ENCODE measurements at places on chromosomes 1 and 21.

- DNase-seq = no peak
Observed at GRCh38 chr1:79679916-79680315, 673.4 kb upstream of the ADGRL4 start.

GRCh38 chr21:24514081-24514733 lies 1093.1 kb downstream of the MRPL39 start:
- no peak for DNase-seq

DNA sequence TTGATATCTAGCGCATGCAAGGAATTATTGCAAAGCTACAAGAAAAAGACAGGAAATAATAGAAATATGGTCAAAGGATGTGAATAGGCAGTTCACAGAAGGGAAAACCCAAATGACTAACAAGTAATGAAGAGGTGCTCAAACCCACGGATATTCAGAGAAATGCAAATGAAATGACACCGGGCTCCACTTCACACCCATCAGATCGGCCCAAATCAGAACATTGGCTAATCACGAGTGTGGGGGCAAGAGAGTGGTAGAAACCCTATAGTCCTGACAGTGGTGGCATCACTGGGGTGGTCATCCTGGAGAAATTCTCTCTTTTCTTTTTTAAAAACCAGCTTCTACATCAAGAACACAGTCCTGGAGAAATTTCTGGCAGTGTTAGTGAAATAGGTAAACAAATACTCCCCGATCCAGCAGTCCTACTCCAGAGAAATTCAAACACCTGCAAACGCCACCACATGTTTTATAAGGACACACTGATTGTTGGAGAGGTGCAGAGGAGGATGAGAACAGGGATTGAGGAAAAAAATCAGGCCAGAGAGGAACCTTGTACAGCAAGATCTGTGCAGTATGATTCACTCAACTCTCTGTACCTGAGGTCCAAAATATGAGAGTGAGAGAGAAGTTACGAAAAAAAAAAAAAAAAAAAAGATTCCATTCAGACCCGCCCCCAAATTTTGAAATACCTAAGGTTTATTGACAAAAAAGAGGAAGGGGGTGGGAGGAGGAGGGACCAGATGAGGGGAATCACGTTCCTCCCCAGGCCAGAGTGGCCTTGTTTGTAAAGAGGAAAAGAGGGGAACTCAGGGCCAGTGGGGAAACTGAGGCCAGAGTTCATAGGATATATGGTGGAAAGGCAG lies 9.2 kb upstream of the TNFRSF1B start:
- DNase-seq = no peak

- no peak for DNase-seq
Observed at GRCh38 chr1:236575523-236575922, 28.8 kb downstream of the HEATR1 start.

DNA sequence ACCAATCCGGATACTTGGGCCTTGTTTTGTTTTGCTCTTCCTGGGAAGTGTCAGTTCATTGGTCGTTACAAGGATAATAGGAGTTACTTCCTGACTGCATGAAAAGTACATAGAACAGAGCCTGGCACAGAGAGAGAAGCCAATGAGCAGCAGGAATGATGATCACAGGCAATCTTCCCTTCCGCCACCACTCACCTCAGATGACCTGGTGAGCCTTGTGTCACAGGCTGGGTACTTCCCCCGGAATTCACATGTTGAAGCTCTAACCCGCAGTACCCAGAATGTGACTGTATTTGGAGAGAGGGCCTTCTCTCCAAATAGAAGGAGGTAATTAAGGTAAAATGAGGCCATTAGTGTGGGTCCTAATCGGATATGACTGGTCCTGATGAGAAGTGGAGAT lies 18.8 kb upstream of the GPR137B start:
- no peak for DNase-seq

DNA sequence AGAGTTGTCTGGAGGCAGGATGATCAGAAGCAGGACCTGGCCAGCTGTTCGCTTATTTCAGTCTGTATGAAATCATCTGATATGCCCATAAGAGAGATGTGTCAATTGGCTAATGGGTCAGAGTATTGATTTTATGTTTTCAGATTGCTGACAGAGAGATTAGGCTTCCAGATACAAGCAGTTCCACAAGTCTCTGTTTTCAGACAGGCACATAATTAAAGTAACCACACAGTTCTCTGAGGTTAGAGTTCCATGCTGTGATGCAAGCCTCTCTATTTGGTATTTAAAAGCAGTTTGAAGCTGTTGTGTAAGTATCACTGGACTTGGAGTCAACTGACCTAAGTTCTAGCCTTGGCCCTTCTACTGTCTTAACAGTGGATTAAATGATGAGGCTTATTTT lies 50.1 kb downstream of the ATF6 start:
- DNase-seq = no peak

GRCh38 chr1:35097224-35097623 lies 18.0 kb downstream of the ZMYM1 start:
- DNase-seq = no peak

- DNase-seq = no peak
Observed at GRCh38 chr1:182569939-182570610, 19.0 kb downstream of the RNASEL start.

DNA sequence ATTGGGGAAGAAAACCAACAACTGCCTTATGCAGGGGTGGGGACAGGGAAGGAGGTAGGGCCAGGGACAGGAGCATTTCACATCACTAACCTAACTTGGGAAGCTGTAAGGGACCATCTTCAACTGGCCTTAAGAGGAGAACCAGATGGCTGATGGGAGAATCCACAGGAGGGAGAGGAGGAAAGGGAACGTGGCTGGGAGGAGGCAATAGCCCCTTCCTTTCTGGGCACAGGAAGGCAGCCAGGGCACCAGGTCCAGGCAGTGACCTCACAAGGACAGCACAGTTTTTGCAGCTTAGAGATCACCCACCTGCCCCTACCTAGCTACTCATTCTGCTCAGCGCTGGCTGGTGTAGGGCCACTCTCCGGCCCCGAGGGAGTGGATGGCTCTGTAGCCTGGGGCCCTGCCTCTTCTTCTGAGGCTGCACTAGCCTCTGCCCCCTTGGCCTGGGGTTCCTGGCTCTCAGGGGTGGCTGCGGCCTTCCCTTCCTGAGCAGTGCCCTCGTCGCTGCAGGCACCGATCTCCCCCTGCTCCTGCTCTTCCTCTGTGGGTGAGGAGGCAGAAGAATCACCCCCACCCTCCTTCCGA lies 1.7 kb downstream of the MARCKSL1 start:
- no peak for DNase-seq

GRCh38 chr1:226111883-226112261 lies 49.4 kb downstream of the H3-3A start:
- DNase-seq = no peak

DNA sequence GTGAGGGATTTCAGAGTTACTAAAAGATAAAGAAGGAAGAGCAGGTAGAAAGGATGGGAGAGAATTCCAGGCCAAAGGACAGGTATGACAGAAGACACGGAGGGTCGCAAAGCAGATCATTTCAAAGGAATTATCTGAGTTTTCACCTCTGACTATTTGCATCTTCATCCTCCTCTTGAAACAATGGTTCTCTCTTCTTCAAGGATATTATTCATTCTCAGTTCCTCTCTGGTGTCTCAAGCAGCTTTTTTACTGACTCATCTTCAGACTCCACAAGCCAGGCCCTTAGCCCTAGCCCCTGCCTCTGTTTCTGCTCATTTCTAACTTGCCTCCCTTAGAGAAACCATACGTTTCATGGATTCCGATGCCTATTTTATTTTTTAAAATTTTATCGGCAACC lies 15.0 kb downstream of the DDX59 start:
- no peak for DNase-seq

DNA sequence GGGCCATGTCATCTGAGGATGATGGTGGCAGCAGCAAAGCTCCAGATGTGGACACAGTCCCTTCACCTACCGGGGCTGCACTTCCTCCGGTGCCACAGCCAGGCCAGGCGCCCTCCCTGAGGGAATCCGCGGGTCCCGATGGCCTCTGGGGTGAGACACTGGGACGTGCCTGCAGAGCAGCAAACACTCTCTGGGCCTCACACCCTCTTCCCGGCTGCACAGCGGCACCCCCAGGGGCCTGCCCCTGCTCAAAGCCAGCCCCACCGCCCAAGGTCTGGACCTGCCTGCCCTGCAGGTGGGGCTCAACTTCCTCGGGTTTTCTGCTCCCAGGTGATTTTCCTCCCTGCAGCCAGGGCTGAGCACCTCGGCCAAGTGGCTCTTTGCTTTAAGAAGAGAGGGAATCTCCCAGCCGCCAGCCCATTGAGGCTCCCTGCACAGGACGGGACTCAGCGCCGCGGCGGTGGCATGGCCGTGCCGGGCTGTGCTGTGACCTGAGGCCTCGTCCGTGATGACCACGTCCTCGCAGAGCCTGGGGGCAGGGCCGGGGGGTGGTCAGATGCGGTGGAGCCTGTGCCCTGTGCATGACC lies 21.3 kb upstream of the COL18A1 start:
- no peak for DNase-seq

DNA sequence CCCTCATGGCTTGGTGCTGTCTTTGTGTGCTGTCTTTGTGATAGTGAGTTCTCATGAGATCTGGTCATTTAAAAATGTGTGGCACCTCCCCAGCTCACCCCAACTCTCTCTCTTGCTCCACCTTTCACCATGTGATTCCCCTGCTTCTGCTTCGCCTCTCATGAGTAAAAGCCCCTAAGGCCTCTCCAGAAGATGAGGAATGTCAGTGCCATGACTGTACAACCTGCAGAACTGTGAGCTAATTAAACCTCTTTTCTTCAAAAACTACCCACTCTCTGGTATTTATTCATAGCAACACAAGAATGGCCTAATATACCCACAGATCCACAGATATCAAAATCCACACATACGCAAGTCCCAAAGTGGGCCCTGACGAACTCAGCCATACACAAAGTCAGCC lies 88.9 kb upstream of the PPP2R5A start:
- no peak for DNase-seq
